ENCODE measurements at places on chromosomes 2 and 18. TPM values are rescaled to one million over a fixed set of nuclear protein-coding genes. Genes with fewer than 3 reads are reported as not detected.

GRCh38 chr2:201233812-201234662, 26.3 kb upstream of the CASP8 start:
- DNase-seq, result peak; percentile 18

Gene IL1R1
- 1.7 TPM for total RNA-seq

DNA sequence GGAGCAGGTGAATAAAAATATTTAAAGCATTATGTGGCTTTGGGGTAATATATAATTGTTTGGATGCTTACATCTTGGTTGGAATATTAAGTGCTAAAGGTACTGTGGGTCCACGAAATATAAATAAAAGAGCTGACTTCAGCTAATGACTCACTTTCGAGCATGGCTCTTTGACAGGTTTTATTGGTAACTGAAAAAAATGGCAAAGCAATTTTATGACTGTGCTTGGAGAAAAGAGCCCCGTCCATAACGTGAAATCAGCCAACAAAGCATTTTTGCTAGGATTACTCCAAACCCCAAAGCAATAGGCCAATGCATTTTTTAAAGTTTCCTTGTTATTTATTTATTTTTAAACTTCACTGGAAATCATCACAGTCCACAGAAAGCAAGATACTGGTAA, 397.2 kb upstream of the CDH19 start:
- DNase-seq, result no peak

GRCh38 chr18:26532367-26533340, 15.7 kb downstream of the KCTD1 start:
- DNase-seq, result no peak

- DNase-seq, result no peak
These were observed 5.8 kb upstream of the PPP1CB start for GRCh38 chr2:28745876-28746275.

GRCh38 chr2:23628926-23629771, 244.2 kb downstream of the KLHL29 start:
- no peak for DNase-seq

DNA sequence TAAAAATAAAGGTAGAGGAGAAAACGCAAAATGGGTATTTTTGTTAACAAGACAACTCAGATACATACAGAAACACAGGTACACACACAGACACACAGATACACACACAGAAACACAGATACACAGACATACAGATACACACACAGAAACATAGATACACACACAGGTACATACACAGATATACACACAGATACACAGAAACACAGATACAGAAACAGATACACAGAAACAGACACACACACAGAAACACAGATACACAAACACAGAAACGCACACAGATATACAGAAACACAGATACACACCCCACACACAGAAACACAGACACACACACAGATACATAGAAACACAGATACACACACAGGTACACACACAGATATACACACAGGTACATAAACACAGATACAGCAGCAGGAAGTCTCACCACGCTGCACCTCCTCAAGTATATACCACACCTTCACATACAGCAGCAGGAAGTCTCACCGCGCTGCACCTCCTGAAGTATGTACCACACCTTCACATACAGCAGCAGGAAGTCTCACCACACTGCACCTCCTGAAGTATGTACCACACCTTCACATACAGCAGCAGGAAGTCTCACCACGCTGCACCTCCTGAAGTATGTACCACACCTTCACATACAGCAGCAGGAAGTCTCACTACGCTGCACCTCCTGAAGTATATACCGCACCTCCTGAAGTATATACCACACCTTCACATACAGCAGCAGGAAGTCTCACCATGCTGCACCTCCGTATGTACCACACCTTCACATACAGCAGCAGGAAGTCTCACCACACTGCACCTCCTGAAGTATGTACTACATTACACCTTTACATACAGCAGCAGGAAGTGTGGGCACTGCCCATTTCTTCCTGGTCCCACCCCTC, 250.5 kb downstream of the HDAC4 start:
- no peak for DNase-seq

DNA sequence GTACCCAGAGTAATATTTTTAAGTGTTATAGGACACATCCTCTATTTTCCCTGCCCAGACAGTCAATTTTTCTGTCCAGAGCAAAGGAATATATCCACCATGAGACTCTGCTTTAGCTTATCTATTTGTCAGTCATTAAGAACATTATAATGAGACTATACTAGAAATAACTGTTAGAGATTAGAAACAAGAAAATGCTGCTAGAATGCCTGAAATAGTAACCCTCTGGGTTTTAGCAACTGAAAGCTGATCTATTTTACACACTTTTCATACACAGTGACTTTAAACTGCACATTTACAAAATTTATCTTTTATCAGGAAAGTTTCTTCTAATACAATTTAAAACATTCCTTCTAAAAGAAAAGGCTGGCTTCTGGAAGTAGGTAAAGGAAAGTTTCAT, 39.6 kb downstream of the MBD2 start:
- DNase-seq, result no peak

Gene DYNAP
- total RNA-seq, result not detected

- DNase-seq, result no peak
These were observed 242.7 kb downstream of the TGIF1 start for GRCh38 chr18:3692691-3693090.

GRCh38 chr2:189347540-189347939, 93.7 kb upstream of the WDR75 start:
- DNase-seq, result peak; percentile 93

DNA sequence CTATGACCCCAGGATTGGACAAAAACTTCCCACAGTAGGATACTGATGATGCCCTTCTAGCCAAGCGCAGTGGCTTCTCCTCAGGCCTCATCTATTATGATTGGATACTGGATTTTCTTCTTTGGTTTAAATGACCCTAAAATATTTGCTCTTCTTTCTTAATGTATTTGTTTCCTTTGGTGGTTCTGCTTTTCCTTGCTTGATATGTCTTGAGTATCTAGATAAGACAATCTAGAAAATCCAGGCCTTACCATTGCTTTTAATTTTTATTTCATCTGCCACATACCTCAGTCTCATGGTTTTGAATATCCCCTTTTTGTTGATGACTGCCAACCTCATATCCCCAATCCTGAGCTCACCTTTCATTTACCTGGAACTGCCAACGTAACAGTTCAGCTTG, 35.6 kb downstream of the OTOF start:
- no peak for DNase-seq

Gene GPR35
- total RNA-seq, result 0.17 TPM

DNA sequence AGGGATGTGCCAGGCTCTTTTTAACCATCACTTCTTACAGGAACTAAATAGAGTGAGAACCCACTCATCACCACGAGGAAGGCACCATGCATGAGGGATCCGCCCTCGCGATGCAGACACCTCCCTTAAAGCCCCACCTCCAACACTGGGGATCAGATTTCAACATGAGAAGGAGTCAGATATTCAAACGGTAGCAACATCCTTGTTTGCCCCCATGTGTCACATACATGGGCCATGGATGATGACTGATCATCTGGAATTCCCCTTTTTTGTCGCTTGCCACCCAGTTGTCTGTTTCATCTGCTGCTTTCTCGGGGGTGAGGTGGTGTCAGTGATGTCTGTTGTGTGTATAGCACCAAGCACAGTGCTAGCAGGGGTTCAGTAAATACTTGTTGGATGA, 57.9 kb downstream of the NCK2 start:
- DNase-seq, result no peak

DNA sequence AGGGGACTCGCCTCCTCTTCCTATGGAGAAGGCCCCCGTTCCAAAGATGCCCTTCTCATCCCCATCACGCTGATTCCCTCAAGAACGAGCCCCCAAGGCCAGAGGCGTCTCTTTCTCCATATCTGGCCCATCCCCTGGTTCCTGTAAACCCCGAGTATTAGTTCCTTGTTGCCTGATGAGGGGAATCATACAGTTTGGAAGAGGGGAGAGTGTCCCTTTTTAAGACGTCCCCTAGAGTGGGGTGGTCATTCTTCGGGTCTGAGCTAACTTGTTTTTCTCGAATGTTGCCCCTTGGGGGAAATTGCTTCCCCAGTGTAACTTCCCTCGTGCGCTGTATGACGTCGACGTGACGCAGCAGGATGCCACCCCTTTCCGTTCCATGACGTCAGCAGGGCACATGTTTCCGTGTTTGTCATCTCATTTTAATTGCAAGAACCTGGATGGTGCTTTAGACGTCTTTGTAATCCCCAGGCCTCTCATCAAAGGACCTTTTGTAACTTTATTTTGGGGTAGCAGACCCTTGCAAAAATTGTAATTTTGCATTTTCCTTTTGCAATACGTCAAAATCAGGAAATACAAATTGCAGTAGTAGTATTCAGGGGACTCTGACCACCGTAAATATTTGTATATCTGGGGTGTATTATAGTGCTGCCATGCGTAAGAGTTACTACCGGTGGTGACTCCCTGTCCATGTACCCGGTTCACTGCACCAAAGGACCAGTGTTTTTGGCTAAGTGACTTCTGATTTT, 569 bp downstream of the BABAM2 start:
- peak; percentile 75 for DNase-seq

GRCh38 chr2:238967978-238968360, 120.1 kb downstream of the TWIST2 start:
- no peak for DNase-seq

- peak; percentile 22 for DNase-seq
These were observed 1.8 kb upstream of the DUSP2 start for GRCh38 chr2:96146881-96147592.

Gene SLC66A2
- 22.8 TPM for total RNA-seq

GRCh38 chr2:229243890-229244560, 27.1 kb downstream of the PID1 start:
- no peak for DNase-seq

GRCh38 chr2:239640210-239640609, 239.4 kb upstream of the HDAC4 start:
- DNase-seq, result no peak

GRCh38 chr2:207328944-207329386, 163.2 kb upstream of the KLF7 start:
- no peak for DNase-seq

GRCh38 chr2:42984081-42984480, 191.7 kb upstream of the HAAO start:
- DNase-seq, result no peak

- DNase-seq, result no peak
These were observed 70.8 kb upstream of the SLC39A10 start for GRCh38 chr2:195586062-195586714.

DNA sequence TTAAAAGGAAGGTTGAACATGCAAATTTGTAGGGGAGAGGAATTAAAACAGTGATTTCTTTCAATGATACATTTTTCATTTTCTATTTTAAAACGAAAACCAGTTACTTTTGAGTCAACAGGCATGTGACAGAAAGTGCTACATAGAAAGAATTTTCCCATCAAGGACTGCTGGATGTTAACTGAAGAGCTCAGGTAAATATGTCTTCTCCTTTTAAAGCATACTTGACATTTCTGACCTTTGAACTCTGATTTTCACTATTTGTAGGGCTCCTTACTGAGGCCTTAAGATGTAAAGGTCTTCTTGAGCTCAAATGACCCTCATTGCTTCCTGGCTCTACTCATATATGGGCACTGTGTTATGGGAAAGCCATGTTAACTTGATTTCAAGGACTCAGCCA, 32.4 kb downstream of the FIGN start:
- DNase-seq, result no peak

Gene SETBP1
- total RNA-seq, result 0.10 TPM

Gene CABYR
- total RNA-seq, result 16.3 TPM

- DNase-seq, result peak; percentile 77
These were observed 52.9 kb downstream of the PPP1R1C start for GRCh38 chr2:182038576-182038975.

GRCh38 chr2:143819190-143819735, 690.0 kb downstream of the ARHGAP15 start:
- no peak for DNase-seq

DNA sequence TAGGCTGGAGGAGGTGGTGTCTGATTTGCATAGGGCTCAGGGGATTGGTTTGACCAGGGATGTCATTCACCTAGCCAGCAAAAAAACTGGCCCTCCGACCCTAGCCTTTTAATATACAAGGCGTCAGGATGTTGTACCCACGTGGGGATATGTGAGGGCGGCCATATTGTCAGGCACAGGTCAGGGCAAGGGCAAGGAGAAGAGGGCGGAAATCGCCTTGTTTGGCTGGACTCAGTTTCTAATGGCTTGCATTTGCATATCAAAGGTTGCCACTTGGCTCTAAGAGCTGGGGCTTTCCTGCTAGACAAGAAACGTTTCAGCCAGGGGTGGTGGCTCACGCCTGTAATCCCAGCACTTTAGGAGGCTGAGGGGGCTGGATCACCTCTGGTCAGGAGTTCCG, 24.9 kb upstream of the PDCL3 start:
- no peak for DNase-seq

Gene TNFRSF11A
- total RNA-seq, result 3.4 TPM

GRCh38 chr2:171723716-171724683, 36.7 kb downstream of the DYNC1I2 start:
- peak; percentile 14 for DNase-seq

GRCh38 chr2:30643674-30644073, 163.6 kb downstream of the CAPN13 start:
- no peak for DNase-seq

DNA sequence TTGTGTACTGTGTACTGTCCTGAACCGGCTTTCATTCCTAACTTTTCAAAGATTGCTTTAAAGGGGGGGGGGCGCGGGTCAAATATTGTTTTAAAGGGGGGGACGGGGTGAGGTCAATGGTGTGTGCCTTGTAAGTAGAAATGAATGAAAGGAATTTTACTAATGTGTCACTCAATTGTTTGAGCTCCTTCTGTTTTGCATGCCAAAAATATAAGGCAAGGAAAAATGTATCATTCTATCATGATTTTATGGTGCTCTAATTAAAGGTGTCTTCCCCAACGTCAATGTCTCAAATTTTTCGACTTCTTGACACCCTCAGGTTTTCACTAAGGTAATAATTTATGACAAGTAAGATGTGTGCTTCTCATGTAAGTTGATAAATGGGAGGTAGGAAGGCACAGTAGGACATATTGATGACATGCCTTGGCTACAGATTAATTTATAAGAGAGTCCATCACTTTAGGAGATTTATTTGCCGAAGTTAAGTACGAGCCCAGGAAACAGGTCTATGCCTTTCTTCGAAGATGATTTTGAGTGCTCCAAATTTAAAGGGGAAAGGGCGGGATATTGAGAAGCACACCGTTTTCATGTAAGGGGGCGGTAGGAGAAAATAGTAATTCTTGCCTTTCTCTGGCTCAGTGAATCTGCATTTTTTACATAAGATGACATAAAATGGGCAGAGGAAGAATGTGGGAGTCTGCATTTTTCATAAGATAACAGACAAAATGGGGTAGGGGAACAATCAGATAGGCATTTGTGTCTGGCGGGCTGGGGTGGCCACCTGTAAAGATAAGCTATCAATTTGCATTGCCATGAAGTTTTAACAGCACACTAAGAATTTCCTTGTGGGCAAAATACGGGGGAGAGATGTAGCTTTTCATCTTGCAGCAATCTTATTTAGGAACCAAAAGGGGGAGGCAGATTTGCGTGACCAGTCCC, 1.2 kb upstream of the TRAPPC8 start:
- no peak for DNase-seq

Gene GRB14
- total RNA-seq, result 0.10 TPM

All from A172 (cell line).